ENCODE measurements at places on chromosomes 6 and 20.

GRCh38 chr6:25147223-25147622 is 132.0 kb upstream of the CARMIL1 start:
- H3K4me3 ChIP-seq, result no peak overlapping the region
- no peak for DNase-seq
- H3K27me3 ChIP-seq, result no peaks in the 10 kb centered on the region
- peaks cover 4% of the 10 kb centered on the region for H3K36me3 ChIP-seq

- H3K27me3 ChIP-seq, result no peaks in the 10 kb centered on the region
- H3K27ac ChIP-seq, result no peak overlapping the region
- no peaks in the 10 kb centered on the region for H3K4me1 ChIP-seq
- no peak overlapping the region for H3K4me3 ChIP-seq
Observed at GRCh38 chr6:133456439-133456838, 215.3 kb downstream of the EYA4 start.

GRCh38 chr6:126067073-126067472 is 80.7 kb downstream of the TRMT11 start:
- H3K27ac ChIP-seq, result no peak overlapping the region
- DNase-seq, result no peak
- no peaks in the 10 kb centered on the region for H3K27me3 ChIP-seq
- H3K4me3 ChIP-seq, result no peak overlapping the region
- peaks cover 16% of the 10 kb centered on the region for H3K36me3 ChIP-seq
- H3K4me1 ChIP-seq, result no peaks in the 10 kb centered on the region

GRCh38 chr6:87925373-87926060 is 122.1 kb upstream of the SPACA1 start:
- peak overlapping the region; percentile 92 for H3K27ac ChIP-seq
- H3K27me3 ChIP-seq, result no peaks in the 10 kb centered on the region
- H3K4me1 ChIP-seq, result peaks cover 90% of the 10 kb centered on the region
- peak; percentile 70 for DNase-seq
- H3K4me3 ChIP-seq, result peak overlapping the region; percentile 37
- H3K36me3 ChIP-seq, result no peaks in the 10 kb centered on the region

GRCh38 chr6:31414771-31415265 is 11.4 kb downstream of the MICA start:
- no peaks in the 10 kb centered on the region for H3K27me3 ChIP-seq
- H3K27ac ChIP-seq, result peak overlapping the region; percentile 10
- peaks cover 59% of the 10 kb centered on the region for H3K36me3 ChIP-seq
- peaks cover 19% of the 10 kb centered on the region for H3K4me1 ChIP-seq
- no peak overlapping the region for H3K4me3 ChIP-seq

DNA sequence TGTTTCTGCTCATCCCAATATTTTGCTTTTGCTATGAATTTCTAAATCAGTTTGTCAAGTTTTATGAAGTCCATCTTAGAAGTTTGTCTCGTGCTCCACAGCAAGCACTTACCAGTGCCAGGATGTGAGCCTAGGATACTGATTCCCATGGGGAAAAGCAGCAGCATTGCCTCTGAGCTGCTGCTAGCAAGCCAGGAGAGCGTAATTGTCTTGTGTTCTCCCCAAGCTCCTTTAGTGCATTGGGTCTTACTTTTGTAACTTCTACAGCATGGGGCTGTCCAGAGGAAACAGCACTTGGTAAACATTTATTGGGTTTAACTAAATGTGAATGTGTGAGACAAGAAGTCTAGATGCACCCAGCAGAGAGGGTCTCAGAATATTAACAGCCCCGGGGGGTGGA is 76.1 kb downstream of the RNF182 start:
- no peaks in the 10 kb centered on the region for H3K36me3 ChIP-seq
- H3K27me3 ChIP-seq, result peaks cover 10% of the 10 kb centered on the region
- no peaks in the 10 kb centered on the region for H3K4me1 ChIP-seq

Measured in stimulated activated naive B cell treated with anti-CD40 and anti-IgM and Interleukin-4, amounts not matched to agents 10 μg/mL and 1 μg/mL and 100 μg/mL, for 72 hours (primary cell).